ENCODE measurements at places on chromosomes 6 and 20.
A peak's percentile ranks its signal among the peaks of the same experiment; 100 is the strongest.

DNA sequence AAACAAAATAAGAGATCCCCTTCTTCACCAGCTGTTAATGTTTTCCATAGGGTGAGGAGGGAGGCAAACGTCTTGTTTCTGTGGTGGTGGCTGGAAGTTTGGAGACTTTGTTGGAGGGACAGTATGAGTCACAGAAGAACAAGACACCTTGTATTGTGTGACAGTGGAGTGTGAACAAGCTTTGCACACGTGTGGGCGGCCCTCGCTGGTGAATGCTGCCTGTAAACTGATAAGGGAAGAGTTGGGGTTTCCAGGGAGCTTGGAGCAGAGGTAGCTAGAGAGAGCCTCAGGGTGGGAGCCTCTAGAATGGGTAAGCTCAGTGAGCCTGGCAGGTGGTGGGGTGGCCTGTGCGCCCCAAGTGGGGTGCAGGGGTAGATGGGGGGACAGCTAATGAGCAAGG is 78.3 kb downstream of the ZDHHC14 start:
- peak overlapping the region; percentile 5 for H3K4me3 ChIP-seq
- no peaks in the 10 kb centered on the region for H3K36me3 ChIP-seq
- DNase-seq, result peak; percentile 64

DNA sequence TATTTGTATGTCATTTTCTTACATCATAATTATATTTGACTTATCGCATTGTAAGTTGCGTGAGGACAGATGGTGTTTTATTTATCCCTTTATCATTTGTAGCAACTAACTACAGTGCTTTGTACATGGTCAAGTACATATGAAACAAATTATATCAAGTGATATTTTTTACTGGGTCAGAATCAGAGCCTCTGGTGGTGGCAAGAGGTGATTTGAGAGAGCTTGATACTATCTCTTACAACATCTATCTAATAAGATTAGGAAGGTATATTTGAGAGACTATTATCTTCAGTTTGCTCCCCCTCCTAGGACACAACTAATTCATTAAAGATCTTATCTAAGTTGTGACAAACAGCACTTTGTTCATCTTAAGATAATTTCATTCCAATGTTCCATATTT is 47.7 kb downstream of the BCKDHB start:
- H3K36me3 ChIP-seq, result peaks cover 4% of the 10 kb centered on the region
- no peak overlapping the region for H3K4me3 ChIP-seq
- no peak for DNase-seq
- H3K27me3 ChIP-seq, result no peaks in the 10 kb centered on the region
- H3K27ac ChIP-seq, result no peak overlapping the region

GRCh38 chr6:37354526-37355384 is 972 bp downstream of the RNF8 start:
- H3K4me3 ChIP-seq, result peak overlapping the region; percentile 91
- H3K27ac ChIP-seq, result no peak overlapping the region
- H3K27me3 ChIP-seq, result no peaks in the 10 kb centered on the region
- H3K36me3 ChIP-seq, result peaks cover 2% of the 10 kb centered on the region
- peak; percentile 47 for DNase-seq

GRCh38 chr6:108762394-108762793 is 85.8 kb upstream of the ARMC2 start:
- H3K27me3 ChIP-seq, result peaks cover 1% of the 10 kb centered on the region
- H3K36me3 ChIP-seq, result no peaks in the 10 kb centered on the region
- no peak overlapping the region for H3K27ac ChIP-seq
- DNase-seq, result no peak
- H3K4me3 ChIP-seq, result no peak overlapping the region
- no peaks in the 10 kb centered on the region for H3K4me1 ChIP-seq

GRCh38 chr6:106324726-106325335 is 729 bp downstream of the ATG5 start:
- peaks cover 3% of the 10 kb centered on the region for H3K36me3 ChIP-seq
- no peaks in the 10 kb centered on the region for H3K27me3 ChIP-seq
- H3K27ac ChIP-seq, result peak overlapping the region; percentile 94
- no peak for DNase-seq

GRCh38 chr6:11514672-11515071 is 22.9 kb upstream of the TMEM170B start:
- no peak for DNase-seq
- H3K27me3 ChIP-seq, result peaks cover 21% of the 10 kb centered on the region
- H3K27ac ChIP-seq, result no peak overlapping the region

GRCh38 chr6:43757966-43758616 is 11.9 kb upstream of the VEGFA start:
- no peak overlapping the region for H3K4me3 ChIP-seq
- no peaks in the 10 kb centered on the region for H3K36me3 ChIP-seq
- no peak overlapping the region for H3K27ac ChIP-seq

- H3K27me3 ChIP-seq, result peaks cover 1% of the 10 kb centered on the region
- no peak for DNase-seq
- no peak overlapping the region for H3K27ac ChIP-seq
- H3K4me3 ChIP-seq, result no peak overlapping the region
- H3K36me3 ChIP-seq, result no peaks in the 10 kb centered on the region
Measured at GRCh38 chr6:88378639-88379038, 212.5 kb upstream of the CNR1 start.

DNA sequence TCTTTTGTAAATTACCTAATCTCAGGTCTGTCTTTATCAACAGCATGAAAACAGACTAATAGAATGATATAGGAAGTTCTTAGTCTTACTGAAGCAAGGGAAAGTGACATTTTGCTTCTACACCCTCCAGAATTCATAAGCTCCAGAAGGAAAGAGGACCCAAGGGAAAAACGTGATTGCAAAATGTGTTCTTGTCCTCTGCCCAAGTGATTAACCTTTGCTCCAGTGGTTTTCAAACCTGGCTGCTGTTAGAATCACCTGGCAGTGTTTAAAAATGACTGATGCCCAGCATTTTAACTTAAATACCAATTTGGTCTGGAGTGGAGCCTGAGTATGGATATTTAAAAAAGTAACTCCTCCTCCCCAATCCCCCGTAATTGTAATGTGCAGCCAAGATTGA is 191.4 kb downstream of the SLC16A10 start:
- DNase-seq, result no peak
- H3K36me3 ChIP-seq, result peaks cover 74% of the 10 kb centered on the region
- H3K4me1 ChIP-seq, result peaks cover 3% of the 10 kb centered on the region
- no peak overlapping the region for H3K4me3 ChIP-seq

- DNase-seq, result no peak
- H3K27me3 ChIP-seq, result peaks cover 28% of the 10 kb centered on the region
- no peaks in the 10 kb centered on the region for H3K4me1 ChIP-seq
- H3K36me3 ChIP-seq, result no peaks in the 10 kb centered on the region
- H3K4me3 ChIP-seq, result no peak overlapping the region
Measured at GRCh38 chr20:48002517-48002970, 217.3 kb upstream of the SULF2 start.

- DNase-seq, result peak; percentile 48
- H3K4me1 ChIP-seq, result no peaks in the 10 kb centered on the region
- no peaks in the 10 kb centered on the region for H3K36me3 ChIP-seq
- no peak overlapping the region for H3K27ac ChIP-seq
Measured at GRCh38 chr6:158536891-158537798, 22.7 kb upstream of the TMEM181 start.

GRCh38 chr20:1274485-1275311 is 8.6 kb downstream of the SNPH start:
- H3K4me3 ChIP-seq, result no peak overlapping the region
- H3K27me3 ChIP-seq, result no peaks in the 10 kb centered on the region
- no peaks in the 10 kb centered on the region for H3K36me3 ChIP-seq
- H3K4me1 ChIP-seq, result no peaks in the 10 kb centered on the region
- no peak for DNase-seq

- H3K4me3 ChIP-seq, result peak overlapping the region; percentile 24
- DNase-seq, result no peak
- H3K36me3 ChIP-seq, result no peaks in the 10 kb centered on the region
- H3K4me1 ChIP-seq, result peaks cover 13% of the 10 kb centered on the region
- peaks cover 78% of the 10 kb centered on the region for H3K27me3 ChIP-seq
Measured at GRCh38 chr6:28634761-28635546, 109.3 kb downstream of the GPX5 start.

DNA sequence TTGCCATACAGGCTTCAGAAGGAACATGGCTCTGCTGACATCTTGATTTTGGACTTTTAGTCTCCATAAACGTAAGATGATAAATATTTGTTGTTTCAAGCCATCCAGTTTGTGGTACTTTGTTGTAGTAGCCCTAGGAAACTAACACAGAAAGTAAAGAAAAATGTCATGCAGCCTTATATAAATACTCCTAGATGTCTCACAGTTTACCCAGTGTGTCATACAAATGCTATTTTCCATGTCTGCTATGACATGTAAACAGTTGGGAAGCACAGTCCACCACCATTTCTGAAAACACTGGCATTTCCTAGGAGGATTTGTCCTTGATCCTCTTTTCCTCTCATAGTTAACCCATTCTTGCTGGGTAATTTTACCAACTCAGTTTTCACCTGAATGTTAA is 30.6 kb upstream of the ME1 start:
- no peaks in the 10 kb centered on the region for H3K4me1 ChIP-seq
- DNase-seq, result no peak
- H3K27me3 ChIP-seq, result no peaks in the 10 kb centered on the region
- H3K36me3 ChIP-seq, result no peaks in the 10 kb centered on the region
- H3K4me3 ChIP-seq, result no peak overlapping the region
- no peak overlapping the region for H3K27ac ChIP-seq

DNA sequence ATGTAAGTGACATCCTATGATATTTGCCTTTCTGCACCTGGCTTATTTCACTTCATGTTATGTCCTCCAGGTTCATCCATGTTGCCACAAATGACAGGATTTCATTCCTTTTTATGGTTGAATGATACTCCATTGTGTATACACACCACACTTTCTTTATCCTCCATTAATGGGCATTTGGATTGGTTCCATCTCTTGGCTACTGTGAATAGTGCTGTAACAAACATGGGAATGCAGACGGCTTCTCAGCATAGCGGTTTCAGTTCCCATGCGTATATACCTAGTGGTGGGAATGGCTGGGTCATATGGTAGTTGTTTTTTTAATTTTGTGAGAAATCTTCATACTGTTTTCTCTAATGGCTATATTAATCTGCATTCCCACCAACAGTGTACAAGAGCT is 14.8 kb downstream of the MTHFD1L start:
- H3K4me3 ChIP-seq, result no peak overlapping the region
- no peak overlapping the region for H3K27ac ChIP-seq
- H3K36me3 ChIP-seq, result peaks cover 46% of the 10 kb centered on the region
- no peaks in the 10 kb centered on the region for H3K4me1 ChIP-seq
- DNase-seq, result no peak

DNA sequence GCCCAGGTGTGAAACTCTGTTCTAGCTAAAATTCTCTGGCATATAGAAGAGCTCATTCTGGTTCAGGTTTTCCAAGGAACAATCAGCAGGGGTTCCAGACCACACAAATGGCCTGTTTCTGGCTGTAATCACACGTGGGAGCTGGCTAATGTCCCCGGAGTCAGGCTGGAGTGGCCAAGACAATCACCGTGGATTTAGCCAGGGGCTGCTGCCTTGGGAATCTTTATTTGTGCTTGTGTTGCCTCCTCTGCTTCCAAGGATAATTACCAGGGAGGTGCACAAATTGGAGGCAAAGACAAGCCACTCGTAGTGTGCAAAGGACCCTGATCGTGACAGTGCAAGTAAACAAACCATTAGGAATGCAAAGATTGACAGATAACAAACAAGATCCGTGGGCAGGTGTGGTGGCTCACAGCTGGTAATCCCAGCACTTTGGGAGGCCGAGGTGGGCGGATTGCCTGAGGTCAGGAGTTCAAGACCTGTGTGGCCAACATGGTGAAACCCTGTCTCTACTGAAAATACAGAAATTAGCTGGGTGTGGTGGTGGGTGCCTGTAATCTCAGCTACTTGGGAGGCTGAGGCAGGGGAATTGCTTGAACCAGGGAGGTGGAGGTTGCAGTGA is 77.3 kb downstream of the KCNB1 start:
- DNase-seq, result no peak
- H3K27me3 ChIP-seq, result peaks cover 10% of the 10 kb centered on the region
- H3K4me3 ChIP-seq, result no peak overlapping the region

DNA sequence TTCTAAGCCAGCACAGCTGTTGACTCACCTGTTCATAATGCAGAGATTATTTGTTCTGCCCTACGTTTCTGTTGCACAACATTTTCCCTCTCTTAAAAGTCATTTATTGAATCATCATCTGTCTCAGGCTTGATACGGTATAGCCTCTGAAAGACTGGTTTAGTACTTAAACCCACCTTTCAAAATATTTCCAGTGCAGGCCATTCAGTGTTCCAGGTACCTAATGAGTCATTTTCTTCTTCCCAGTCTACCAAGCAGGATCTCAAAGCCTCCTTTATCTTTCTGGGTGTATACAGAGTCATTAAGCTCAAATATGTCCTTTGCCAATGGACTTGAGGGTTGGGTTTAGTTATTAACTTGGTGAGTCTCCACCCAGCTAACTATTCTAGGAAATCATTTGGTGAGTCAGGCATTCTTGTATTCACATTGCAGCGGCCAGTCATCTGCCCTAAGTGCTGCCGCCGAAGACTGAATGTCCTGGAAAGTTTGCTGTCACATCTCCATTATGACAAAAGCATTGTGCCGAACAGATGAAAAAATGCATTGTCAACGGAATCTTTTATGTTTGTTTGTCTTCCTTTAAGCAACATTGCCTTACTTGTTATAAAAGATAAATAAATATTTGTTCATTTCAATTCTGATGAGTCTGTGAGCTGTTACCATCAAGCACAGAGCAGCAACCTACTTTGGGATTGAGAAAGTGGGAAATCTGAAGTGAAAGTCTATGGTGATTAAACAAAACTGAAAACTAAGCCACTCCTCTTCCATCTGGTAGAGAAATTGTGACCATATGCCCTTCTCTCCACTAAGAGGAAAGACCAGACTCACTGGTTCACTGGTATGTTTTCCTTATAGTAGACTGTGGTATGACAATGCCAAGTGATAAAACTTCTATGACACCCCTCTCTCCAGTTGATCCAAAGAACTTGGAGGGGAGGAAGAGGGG is 14.3 kb upstream of the FAM135A start:
- peaks cover 28% of the 10 kb centered on the region for H3K27me3 ChIP-seq
- no peak for DNase-seq
- no peaks in the 10 kb centered on the region for H3K4me1 ChIP-seq
- H3K4me3 ChIP-seq, result no peak overlapping the region
- no peaks in the 10 kb centered on the region for H3K36me3 ChIP-seq
- H3K27ac ChIP-seq, result no peak overlapping the region

DNA sequence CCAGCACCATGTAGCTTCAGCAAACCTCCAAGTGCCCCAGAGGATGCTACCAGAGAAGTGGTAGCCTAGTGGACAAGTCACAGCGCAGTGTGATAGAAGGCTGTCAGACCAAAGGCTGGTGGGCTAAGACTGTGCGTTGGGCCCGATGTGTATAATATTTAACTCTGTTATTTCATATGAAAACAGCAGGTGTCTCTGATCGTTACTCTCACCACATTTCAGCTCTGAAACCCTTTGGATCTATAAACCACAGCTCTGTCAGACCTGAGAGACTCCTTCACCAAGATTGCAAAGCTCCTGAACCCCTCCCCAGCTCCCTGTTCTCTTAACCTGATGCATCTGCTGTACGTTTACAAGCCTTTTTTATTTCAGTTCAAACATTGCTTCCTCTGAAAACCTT is 43.8 kb downstream of the ISM1 start:
- no peaks in the 10 kb centered on the region for H3K36me3 ChIP-seq
- no peaks in the 10 kb centered on the region for H3K27me3 ChIP-seq
- DNase-seq, result no peak
- H3K4me1 ChIP-seq, result peaks cover 4% of the 10 kb centered on the region
- no peak overlapping the region for H3K4me3 ChIP-seq

All from activated CD4-positive, alpha-beta memory T cell treated with anti-CD3 and anti-CD28 coated beads for 36 hours (primary cell).